ENCODE measurements at places on chromosomes 13 and 19.

GRCh38 chr13:112803422-112803821 is 113.6 kb downstream of the ATP11A start:
- no peak for DNase-seq

DNA sequence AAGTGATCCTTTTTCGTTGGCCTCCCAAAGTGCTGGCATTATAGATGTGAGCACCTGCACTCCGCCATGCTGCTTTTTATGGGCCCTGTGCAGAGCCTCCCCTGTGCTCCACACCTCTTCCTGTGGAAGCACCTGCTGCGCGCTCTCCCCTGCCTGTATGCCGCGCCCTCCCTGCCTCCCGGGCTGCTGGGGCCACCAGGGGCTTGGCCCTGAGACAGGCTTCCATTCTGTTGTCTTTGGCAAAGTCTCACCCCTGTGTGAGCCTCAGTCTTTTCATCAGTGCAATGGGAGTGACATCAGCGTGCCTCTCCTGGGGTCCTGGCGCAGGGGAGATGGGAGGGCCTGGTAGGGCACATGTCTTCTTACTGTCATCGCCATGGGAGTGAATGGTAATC is 1.3 kb downstream of the FAM174C start:
- DNase-seq: no peak

DNA sequence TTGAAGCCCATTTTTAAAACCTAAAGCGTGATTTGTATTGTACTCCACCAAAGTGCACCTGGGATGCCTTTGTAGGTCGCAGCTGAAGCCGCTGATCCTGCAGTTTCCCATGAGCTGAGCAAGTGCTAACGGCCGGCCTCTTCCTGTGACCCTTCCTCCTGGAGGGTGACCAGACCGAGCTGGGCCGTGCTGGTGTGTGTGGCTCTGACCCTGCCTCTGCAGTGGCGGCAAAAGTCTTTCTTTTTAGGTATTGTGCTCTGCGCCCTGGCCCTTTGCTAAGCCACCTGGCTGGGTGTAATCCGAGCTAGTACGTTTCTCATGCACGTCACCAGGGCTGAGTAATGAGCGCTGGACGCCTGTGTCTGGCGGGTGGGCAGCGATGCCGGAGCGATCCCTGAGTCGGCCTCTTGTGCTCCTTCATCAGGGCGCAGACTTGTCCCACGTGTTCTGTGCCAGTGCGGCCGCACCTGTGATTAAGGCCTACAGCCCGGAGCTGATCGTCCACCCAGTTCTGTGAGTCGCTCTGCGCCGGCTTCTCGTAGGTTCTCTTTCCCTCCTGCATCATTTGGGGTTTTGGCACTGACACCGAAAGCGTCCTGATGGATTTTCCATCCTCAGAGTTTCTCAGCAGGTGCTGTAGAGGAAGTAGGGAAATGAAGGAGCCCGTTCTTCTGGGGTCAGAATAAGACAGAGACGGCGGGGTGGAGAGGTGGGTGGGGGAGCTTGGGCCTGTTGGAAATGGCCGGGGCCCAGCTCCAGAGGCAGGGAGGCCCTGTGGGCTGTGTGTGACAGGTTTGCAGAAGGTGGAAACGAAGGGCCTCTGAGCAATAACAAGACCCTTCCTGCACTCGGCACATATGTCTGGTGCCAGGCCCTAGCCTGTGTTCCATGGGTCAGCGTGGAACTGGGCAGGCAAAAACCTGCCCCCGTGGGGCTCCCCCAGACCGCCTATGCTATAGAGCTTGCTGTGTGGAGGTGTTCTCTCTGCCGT is 9.7 kb downstream of the NAXD start:
- DNase-seq: no peak

DNA sequence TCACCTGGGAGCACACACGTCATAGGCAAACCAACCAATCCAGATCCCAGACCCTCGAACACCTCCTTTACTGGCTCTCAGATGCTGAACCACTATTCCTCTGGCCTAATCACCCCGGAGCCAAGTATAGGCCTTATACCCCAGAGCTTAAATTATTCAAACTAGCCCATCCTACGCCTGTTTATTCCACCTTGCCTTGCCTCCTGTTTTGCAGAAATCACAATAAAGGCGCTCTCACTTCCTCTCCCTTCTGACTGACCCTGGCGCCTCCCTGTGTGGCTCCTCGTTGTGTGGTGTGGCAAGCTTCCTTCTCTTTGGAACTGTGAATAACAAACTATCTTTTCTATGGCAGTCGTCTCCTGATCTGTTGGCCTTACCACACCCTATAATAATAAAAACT is 354.9 kb downstream of the ENOX1 start:
- no peak for DNase-seq

DNA sequence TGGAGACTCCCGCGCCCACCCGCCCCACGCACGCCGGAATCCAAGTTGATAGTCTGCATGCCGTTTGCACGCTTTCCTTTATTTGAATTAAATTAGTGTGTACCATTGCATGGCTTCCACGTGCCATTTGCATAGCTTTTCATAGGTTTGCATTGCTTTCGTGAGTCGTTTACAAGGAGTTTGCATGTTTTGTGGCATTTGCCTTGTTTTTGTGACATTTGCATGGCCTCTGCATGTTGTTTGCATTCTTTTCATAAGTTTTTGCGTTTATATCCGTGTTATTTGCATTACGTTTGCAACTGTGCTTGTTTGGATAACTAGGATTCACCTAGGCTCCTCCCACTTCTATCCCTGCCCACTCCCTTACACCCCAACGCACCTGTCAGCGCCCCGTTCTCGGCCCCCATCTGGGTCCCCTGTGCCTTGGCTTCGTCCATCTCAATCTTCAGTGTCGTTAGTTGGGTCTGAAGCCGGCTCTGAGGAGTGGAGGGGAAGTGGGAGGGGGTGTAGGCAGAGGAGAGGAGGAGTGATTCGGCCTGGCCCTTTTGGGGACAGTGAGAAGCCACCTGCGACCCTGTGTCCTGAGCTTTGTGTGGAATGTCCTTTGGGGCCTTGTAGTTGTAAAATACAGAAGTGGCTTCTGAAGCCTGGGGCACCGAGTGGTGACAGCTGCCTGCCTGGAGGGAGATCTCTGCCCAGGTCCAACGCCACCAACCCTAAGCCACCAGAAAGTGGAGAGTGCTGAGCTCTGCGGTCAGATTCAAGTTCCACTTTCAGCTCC is 2.4 kb downstream of the CCDC194 start:
- no peak for DNase-seq

DNA sequence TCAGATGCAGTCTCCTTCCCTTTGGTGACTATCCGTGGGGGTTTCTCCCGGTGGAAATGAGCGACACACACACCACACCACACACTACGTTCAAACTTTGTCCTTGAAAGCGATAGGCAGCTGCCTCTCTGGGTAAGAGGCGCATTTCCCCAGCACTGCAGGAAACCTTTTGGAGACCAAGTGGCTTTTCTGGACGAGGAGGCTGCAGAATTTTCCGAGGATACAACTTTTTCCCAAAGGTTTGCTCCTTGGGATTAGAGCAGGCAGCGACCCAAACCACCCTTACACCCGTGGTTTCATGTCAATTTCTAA is 38.2 kb upstream of the FLT1 start:
- peak; percentile 18 for DNase-seq

DNA sequence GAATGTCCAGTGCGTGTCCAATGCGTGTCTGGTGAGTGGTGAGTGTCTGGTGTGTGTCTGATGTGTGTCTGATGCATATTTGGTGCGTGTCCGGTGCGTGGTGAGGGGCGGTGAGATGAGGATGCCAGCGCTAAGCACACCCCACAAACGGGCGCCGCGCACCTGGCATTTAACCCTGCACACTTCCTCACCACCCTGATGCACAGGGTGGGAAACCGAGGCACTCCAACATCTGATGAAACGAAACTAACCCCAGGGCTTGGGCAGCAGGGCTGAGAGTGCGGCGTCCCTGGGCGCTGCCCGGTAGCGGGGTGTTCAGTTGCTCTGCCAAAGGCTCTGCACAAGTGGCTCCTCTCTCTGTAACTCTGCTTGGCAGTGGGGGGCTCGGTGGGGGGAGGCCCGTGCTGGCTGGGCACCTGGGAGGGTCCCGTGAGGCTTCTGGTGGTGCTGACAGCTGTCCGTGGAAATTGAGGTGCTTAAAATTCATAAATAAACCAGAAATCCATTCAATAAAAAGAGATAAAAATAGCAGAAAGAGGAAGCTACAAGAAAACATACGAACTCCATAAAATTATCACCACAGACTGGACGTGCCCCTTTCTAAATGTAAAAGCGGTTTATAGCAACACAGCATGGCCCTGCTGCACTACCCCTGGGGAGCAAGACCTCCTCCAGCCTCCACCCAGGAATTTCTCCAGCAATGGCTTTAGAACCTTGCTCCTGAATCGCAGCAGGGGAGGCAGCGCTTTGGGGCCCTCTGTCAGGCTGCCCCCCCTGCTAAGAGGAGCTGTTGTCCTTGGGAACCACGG is 76.0 kb downstream of the RASA3 start:
- no peak for DNase-seq

DNA sequence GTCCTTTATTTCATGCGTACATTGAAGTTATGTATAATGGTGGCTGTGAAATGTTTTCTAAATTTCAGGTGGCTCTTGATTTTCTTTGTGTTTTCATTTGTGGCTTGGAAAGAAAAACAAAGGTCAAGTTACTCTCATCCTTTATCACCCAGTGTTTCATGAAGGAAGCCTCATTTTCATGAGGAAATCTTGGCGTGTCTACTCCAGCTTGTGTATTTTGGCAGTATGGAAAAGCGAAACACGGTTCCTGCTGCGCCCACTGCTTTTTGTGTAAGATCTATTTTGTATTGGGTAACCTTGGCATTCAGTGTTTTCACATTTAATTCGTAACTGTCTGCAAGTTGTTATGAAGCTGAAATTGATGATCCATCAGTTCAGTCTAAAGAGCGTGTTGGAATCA is 147.0 kb upstream of the RNF113B start:
- DNase-seq: no peak

DNA sequence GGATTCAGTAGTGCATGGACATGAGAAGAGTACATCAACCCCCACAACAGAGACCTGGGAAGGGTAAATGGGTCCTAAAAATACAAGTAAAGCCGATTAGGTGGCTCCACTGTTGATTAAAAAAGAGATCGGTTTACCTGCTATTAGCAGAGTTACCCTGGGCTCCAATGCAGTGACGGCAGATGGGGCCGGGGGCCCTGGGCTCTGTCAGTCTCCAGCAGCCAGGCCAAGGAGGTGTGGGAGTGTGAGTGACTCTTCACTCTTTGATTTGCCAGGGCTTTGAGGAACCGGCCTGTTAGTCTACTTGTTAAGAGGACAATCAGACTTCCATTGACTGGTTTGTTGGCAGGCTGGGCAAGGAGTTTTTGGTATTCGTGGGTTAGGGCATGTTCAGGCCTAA is 1368.7 kb downstream of the UQCRFS1 start:
- no peak for DNase-seq

DNA sequence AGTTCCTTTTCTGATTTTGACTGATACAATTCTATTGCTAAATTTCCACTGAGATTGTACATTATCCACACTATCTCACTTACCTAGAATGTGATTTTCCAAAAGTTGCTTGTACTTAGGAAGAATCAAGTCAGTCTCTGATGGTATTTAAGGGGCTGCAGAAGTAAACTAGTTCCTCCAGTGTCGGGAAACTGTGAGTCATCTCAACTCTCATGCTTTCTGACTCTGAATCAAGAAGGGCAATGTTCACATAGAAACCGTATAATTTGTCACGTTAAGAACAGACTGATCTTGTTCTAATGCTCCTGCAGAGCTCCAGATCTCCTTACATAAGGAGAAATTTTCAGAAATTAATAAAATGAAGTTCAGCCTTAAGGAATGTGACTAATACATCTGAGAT is 369.3 kb downstream of the KLF5 start:
- DNase-seq: peak; percentile 52

DNA sequence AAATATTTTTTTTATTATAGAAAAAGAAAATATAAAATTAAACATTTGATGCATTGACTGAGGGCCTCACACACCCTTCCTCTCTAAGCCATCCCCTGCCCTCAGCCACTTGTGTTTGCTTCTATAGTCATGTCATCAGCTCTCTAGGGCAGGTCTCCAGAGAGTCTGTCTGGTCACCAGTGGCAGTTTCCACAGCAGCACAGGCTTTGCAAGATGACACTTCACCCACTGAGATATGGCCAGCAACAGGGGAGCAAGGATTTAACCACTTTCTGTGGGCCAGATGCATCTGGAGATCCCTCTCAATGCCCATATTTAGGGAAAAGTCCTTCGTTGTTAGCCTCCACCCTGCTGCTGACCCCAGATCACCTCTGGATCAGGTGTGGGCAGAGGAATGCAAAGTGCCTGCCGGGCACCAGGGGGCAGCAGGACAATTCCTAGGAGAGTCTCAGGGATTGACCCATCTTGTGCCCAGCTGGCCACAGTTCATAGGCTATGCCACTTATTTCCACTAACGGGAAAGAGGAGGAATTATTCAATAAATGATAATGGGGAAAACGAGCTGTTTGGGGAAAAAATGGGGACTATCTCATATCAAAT is 4.8 kb downstream of the ABCC4 start:
- peak; percentile 25 for DNase-seq

GRCh38 chr13:28540612-28541011 is 45.7 kb upstream of the FLT1 start:
- DNase-seq: peak; percentile 28

- peak; percentile 56 for DNase-seq
These were observed 162.5 kb downstream of the OLFM4 start for GRCh38 chr13:53191091-53191490.

DNA sequence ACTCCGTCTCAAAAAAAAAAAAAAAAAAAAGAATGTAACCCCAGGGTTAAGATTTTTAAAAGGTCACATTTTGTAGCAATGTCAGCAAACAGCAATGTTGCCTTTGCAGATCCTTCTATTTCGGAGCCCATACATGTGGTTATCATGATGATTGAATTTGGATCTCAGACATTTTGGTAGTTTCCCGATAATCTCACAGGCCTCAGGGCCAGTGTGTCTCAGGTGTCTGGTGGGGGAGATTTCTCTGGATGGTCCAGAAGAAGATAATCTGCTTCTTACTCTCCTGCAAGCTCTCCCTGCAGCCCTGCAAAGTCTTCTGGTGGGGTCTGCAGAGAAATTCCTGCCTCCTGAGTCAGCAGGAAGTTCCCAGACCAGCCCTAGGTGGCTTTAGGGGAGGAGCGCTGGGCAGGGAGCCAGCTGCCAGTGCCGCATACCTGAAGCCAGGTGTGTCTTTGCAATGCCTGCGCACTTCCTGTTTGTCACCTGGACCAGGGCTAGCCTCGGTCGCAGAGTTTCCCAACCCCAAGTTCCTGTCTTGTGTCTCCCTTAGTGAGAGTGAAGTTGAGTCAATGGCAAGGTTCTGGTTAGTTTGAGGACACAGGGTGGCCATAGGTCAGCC is 1.4 kb downstream of the SH2D3A start:
- DNase-seq: no peak

DNA sequence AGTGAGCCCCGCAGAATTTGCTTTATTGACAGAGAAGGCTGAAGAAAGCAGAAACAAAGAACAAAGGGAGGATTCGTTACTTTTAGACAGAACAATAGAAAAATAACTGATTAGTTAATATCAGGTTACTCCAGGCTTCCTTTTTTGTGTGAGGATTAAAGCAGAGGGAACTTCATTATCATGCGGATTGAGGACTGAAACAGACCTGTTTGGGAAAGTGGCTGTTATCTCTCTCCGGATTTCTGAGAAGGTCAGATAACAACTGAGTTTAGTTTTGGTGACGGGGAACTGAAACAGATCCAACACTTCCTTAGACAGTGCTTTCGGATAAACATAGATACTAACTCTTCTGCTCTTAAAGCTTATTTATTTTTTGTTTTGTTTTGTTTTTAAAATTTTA is 246.4 kb upstream of the ZNF507 start:
- DNase-seq: no peak

Data from EH (cell line).